ENCODE measurements at places on chromosomes 7 and 10.

- peak; percentile 36 for DNase-seq
- no peak overlapping the region for H3K27ac ChIP-seq
- H3K36me3 ChIP-seq: 0 out of 3 replicates have a peak, but pooled peaks cover 1% of the 10 kb centered on the region
- peak overlapping the region; percentile 65 for H3K4me3 ChIP-seq
Measured at GRCh38 chr7:27244488-27245123, 2.0 kb downstream of the EVX1 start.

GRCh38 chr10:35447693-35448407 lies 111.5 kb downstream of the CCNY start:
- DNase-seq: peak; percentile 61
- H3K4me1 ChIP-seq: peaks cover 7% of the 10 kb centered on the region
- H3K36me3 ChIP-seq: peaks cover 23% of the 10 kb centered on the region
- no peaks in the 10 kb centered on the region for H3K27me3 ChIP-seq

DNA sequence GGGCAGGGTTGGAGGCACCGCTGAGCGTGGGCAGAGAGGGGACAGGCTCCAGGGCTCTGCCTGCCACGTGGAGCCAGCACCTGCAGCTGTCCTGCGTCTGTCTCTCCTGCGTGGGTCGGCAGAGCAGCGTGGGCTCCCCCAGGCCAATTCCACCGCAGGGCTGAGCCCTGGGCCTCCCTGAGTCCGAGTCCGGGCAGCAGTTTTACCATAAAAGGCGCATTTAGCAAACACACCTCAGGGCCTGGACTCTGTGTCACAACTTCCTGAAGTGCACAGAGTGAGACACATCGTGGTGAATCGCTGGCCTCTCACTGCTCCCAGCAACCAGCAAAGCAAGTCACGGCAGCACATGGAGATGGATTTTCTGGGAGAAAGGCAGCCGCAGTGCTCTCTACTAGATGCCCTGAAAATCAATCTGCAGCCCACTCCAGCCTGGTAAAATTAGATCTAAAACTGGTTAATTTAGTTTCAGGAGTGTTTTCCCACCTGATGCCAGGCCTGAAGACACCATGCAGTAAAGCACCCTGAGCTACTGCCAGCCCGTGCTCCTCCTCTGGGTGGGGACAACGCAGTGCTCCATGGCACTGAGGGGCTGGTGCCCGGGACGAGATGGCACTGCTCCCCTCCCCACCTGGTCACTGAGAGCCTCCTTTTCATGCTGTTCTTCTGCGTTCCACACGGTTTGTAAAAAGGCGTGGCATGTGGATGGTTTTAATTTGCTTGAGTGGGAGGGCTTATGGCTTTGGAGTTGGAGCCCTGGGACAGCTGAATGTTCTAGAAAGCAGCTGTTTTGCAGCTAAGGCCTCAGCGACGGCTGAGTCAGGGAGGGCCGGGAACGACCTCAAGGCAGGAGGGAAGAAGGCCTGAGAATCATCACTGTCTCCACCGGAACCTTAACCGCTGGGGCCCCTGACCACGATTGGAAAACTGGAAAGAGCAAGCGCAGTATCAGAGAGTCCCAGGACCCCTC lies 336.9 kb downstream of the ADARB2 start:
- H3K4me1 ChIP-seq: no peaks in the 10 kb centered on the region
- H3K27ac ChIP-seq: no peak overlapping the region
- no peak for DNase-seq
- H3K4me3 ChIP-seq: no peak overlapping the region
- no peaks in the 10 kb centered on the region for H3K27me3 ChIP-seq

- DNase-seq: no peak
- no peak overlapping the region for H3K4me3 ChIP-seq
- H3K27ac ChIP-seq: no peak overlapping the region
- peaks cover 2% of the 10 kb centered on the region for H3K36me3 ChIP-seq
- no peaks in the 10 kb centered on the region for H3K27me3 ChIP-seq
Measured at GRCh38 chr10:78338717-78339116, 305.1 kb downstream of the RPS24 start.

DNA sequence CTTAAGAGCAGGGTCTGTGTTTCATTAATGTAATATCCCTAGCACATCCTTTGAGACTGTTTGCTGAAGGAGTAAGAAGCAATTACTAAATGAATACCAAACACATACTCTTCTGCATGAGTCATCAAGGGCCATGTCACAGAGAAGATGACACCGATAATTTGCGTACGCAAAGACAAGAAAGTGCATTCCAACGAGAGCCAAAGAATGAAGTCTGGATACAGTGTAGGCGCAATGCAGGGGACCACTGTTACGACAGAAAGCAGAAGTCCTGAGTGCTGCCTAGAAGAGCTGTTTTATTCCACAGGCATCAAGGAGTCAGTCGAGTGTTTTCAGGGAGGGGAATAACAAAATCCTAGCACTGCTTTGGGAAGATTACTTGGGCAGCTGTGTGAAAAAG lies 62.7 kb downstream of the VPS41 start:
- DNase-seq: no peak
- H3K27ac ChIP-seq: no peak overlapping the region
- no peaks in the 10 kb centered on the region for H3K36me3 ChIP-seq
- no peaks in the 10 kb centered on the region for H3K4me1 ChIP-seq
- no peak overlapping the region for H3K4me3 ChIP-seq

DNA sequence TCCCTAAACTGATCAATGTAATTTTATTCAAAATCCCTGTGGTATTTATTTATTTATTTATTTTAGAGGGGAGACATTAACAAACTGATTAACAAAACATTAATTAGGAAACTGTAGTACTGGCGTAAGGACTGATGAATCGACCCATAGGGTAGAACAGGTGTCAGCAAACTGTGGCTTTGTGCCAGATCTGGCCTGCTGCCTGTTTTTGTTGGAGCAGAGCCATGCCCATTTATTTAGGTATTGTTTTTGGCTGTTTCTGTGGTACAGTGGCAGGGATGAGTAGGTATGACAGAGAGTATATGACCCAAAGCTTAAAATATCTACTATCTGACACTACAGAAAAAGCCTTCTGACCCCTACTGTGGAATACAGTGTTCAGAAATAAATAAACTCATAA lies 332.5 kb upstream of the ETV1 start:
- H3K27me3 ChIP-seq: no peaks in the 10 kb centered on the region
- no peak overlapping the region for H3K4me3 ChIP-seq
- H3K4me1 ChIP-seq: no peaks in the 10 kb centered on the region
- H3K27ac ChIP-seq: no peak overlapping the region
- no peak for DNase-seq
- no peaks in the 10 kb centered on the region for H3K36me3 ChIP-seq

DNA sequence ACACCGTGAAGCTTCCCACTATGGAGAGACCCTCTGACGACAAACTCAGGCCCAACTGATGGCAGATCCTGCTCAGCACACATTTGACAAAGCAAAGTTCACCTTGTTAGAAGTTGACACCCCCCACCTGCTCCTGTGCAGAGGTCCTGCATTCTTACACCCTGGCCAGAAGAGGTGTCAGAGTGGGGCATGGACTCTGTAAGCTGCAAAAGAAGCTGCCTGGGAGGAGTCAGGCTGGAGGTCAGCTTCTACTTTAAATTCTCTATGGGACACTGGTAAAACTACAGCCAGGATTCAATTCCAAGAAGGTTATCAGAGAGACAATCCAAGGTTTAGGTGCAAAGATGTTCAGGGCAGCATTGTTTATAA lies 20.0 kb upstream of the TNS3 start:
- H3K4me1 ChIP-seq: no peaks in the 10 kb centered on the region
- no peak overlapping the region for H3K27ac ChIP-seq
- DNase-seq: no peak
- H3K36me3 ChIP-seq: peaks cover 12% of the 10 kb centered on the region

DNA sequence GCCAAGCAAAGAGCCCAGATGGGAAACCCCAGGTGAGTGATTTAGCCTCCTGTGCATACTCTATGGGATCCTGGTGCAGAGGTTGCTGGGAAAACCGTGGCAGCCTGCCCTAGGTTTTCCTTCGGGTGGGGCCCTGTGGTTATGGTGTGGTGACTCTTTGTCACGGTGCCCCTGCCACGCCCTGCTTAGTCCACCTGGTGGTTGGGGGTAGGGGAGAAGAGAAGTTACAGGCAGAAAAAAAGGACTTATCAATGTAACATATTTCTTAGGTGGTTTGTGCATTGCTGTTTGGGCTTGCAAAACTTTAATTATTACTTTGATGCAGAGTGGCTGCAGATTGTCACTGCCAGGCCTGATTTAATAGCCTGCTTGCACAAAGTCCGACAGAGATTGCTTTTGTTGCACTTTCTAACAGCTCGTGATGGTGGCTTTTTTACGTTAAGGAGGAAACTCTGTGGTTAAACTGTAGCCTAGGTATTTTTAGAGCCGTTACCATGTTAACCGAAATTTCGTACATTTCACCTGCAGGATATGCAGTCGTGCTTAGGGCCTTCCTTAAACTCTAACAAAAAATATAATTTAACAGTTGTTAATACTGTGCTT lies 197.4 kb downstream of the RNLS start:
- H3K4me3 ChIP-seq: no peak overlapping the region
- no peaks in the 10 kb centered on the region for H3K27me3 ChIP-seq
- H3K27ac ChIP-seq: no peak overlapping the region
- H3K4me1 ChIP-seq: no peaks in the 10 kb centered on the region

GRCh38 chr10:122338609-122339441 lies 35.7 kb upstream of the PLEKHA1 start:
- H3K27ac ChIP-seq: no peak overlapping the region
- H3K27me3 ChIP-seq: no peaks in the 10 kb centered on the region
- no peak for DNase-seq
- no peaks in the 10 kb centered on the region for H3K36me3 ChIP-seq
- peaks cover 6% of the 10 kb centered on the region for H3K4me1 ChIP-seq
- H3K4me3 ChIP-seq: no peak overlapping the region

DNA sequence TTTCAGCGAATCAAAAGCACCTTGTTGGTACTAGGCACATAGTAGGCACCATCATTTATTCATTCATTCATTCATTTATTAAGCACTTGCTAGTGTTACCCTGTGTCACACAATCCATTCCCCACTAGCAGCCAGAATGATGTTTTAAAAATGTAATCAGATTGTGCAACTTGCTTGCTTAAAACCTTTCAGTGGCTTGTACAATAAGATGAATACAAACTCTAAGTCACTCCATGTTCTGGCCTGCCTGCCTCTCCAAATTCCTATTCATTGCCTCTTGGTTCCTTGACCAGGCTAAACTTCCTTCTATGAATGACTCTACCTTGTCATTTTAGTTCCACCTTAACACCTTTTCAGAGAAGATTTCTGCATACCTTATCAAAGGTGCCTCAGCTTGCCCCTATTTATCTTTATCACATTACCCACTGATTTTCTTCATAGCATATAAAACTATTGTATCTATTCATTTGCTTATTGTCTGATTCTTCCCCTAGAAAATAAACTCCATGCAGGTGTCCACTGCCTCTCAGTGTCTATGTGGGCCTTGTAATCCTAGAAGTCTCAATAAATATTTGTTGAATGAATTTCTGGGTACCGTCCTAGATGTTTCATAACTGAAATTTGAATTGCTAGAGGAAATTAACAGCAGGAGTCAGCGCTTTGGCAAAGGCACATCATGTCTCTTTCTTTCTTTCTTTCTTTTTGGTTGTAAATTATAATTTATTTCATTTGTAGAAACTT lies 169.5 kb downstream of the TMEM26 start:
- H3K4me3 ChIP-seq: no peak overlapping the region
- no peak overlapping the region for H3K27ac ChIP-seq
- no peaks in the 10 kb centered on the region for H3K4me1 ChIP-seq
- DNase-seq: no peak

DNA sequence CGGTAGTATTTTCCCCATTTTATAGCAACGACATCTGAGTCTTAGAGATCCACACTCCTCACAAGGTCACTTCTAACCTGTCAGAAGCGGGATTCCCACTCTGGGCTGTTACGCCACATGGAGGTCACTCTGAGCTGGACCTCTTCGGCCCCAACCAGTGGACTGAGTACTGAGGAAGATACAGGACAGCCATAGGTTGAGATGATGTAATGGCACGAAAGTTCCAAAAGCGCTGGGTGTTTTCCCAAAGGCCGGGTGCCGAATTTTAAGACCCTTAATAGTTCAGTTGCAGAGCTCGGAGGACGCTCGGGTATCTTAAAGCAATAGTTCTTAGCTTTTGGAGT lies 699 bp downstream of the GHITM start:
- H3K27me3 ChIP-seq: no peaks in the 10 kb centered on the region
- H3K4me1 ChIP-seq: peaks cover 8% of the 10 kb centered on the region
- DNase-seq: no peak
- H3K27ac ChIP-seq: no peak overlapping the region
- peak overlapping the region; percentile 99 for H3K4me3 ChIP-seq

DNA sequence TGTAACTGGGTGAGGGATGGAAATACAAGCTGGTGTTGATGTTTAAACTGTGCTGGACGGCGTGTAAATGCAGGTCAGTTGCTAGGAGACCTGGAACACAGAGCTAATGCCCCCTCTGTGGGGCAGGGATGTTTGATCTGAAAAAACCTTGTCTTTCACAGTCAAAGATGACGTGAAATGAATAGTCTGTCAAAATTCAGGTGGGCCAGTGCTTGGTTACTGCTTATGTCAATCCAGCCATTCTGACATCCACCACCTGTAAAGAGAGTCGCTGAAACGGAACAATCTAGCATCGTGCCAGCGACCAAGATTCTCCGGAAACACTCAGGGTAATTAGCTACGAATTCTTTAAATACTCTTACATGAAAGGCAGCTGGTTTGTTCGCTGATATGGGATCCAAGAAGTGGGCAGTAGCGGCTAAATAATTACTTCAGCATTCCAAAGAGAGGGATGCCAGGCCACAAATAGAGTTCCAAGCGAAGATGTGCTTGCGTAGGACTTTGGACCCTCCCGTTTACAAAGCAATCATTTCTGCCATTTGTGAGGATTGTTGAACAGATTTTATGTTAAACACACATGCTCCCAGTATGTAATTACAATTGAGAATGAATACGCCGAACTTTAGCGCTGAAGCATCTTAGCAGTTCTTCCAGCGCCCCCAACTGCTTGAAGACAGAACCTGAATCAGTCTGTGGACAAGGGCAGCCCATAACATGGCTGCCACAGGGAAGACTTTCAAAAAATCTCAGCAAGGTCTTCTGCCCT lies 7.3 kb upstream of the ASB4 start:
- no peak overlapping the region for H3K4me3 ChIP-seq
- no peak overlapping the region for H3K27ac ChIP-seq
- no peaks in the 10 kb centered on the region for H3K27me3 ChIP-seq
- H3K36me3 ChIP-seq: no peaks in the 10 kb centered on the region
- peak; percentile 41 for DNase-seq
